ENCODE measurements at places on chromosomes 3 and 15.

- no peak for DNase-seq
These were observed at the start of gene BCHE for GRCh38 chr3:165837058-165837525. Gene BCHE (minus strand): TSS chr3:165837423. CDS start chr3:165831033, 6,390 bp downstream.

DNA sequence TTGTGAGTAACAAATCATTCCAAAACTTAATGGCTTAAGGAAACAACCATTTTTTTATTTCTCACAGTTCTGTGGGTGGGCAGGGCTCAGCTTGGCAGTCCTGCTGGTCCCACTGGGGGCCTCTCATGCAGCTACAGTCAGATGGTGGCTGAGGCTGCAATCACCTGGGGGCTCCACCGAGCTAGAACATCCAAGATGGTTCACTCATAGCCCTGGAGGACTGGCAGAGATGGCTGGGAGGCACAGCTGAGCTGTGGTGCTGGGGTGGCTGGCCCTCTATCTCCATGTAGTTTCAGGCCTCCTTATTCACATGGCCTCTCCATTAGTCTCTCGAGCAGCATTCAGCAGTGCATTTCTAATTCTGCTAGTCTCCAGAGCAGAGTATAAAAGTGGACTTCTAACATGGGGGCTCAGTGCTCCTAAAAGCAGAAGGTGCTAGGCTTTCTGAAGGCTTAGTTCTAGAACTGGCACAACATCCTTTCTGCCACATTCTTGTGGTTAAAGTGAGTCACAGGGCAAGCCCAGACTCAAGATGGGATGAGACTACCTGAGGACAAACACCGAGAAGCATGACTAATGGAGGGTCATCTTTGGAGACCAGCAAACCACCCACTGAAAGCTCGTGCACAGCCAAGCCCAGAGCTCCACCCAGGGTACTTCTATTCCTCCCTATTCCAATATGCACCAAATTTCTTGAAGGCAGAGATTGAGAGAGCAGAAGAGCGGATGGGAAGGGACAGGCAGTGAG is 6.3 kb downstream of the CAV3 start:
- DNase-seq: no peak

DNA sequence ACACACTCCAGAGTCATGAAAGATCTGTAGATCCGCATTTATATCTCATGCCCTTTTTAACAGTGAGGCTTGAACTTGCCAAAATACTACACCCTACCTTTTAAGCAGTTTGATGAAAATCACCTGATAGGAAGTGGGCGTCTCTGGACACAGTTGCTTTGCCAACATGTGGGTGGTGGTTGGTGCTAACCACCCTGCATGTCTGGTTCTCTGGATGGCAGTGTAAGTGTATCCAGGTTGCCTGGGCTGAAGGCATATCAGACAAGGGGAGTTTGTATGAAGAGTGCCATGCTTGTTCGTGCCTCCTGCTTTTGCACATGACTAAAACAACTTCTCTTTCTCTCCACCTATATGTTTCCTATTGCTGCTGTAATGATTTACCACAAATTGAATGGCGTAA is 159.6 kb downstream of the GHSR start:
- DNase-seq: no peak

GRCh38 chr3:172189213-172189612 is 149.8 kb downstream of the FNDC3B start:
- no peak for DNase-seq

GRCh38 chr3:43073116-43073835 is 32.6 kb downstream of the POMGNT2 start:
- no peak for DNase-seq

Measured in activated CD4-positive, alpha-beta T cell treated with anti-CD3 and anti-CD28 coated beads, Interleukin-2, amount 50 U/mL, for 24 hours (primary cell).